ENCODE measurements at places on chromosomes 3 and 15.

DNA sequence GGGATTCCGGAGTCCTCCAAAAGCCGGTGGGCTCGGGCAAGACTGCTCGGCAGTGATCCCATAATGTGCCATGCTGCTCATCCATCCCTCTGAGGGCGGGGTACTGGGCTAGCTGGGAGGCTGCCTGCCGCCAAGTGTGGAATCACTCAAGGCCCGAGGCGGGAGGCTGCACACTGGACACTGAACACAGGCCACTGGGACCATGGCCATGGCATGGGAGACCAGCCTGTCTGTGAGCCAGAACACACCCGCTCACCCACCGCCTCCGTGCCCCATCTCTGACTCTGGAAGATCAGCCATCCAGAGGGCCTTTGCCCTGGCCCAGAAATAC, 1.4 kb downstream of the C3orf22 start:
- DNase-seq: no peak

DNA sequence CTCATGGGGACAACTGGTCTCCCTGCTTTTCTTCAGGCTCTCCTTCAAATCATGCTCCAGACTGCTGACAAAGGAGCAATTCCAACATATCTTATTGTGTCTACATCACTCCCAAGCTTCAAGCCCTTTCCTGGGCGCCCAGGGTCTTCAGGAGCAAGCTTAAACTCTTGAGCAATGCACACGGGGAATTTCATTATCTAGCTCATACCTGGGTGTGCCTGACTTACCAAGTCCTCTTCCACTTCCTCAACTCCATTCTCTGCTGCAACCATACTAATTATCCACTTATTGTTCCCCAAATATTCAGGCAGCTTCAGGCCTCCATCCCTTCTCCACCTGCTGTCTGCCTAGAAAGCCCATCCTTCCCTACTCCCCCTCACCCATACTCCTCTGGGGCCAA, 50.6 kb downstream of the B3GNT5 start:
- no peak for DNase-seq

GRCh38 chr3:29281344-29282241, 722 bp downstream of the RBMS3 start:
- no peak for DNase-seq

DNA sequence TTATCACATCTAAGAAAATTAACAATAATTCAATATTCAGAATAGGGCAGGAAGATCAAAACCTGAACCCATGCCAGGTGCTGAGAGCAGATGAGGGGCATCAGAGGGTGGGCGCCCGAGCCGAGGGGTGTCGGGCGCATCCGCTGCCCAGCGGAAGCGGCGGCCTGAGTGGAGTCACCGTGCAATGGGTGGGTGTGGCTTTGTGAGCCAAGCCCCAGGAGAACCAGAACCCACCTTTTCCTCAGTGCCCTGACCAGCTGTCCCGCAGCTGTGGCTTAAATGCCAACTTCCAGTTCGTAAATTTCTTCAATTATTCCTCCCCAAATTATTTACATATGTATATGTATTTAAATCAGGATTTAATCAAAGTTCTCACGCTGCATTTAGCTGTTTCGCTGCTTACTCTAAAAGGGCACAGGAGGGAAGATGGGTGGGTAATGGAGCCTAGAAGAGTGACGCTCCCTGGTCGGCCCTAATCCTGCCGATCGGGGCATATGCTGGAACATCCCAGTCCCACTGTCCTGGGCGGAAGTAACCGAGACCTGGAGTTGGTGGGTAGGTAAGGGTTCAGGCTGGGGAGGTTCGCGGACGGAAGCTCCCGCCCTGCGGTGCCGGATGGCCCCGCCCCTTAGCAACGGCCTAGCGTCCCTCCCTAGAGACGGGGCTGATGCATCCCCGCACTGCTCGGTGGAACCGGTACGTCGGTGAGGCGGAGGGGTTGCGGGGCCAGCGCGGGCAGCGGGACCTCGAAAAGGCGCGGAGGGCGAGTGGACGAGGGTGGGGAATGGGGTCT, 1.3 kb downstream of the DNAH1 start:
- DNase-seq: no peak

GRCh38 chr3:14448063-14448462, 45.7 kb downstream of the SLC6A6 start:
- no peak for DNase-seq

DNA sequence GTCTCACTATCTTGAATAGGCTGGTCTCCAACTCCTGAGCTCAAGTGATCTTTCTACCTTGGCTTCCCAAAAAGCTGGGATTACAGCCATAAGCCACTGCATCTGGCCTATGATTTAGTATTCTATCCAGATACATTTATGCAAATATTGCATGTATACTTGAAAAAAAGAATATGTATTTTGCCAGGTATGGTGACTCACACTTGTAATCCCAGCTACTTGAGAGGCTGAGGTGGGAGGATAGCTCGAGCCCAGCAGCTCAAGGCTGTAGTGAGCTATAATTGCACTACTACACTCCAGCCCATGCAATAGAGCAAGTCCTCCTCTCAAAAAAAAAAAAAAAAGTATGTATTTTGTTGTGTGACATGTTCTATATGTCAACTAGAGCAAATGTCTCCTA, 54.4 kb downstream of the SLC15A2 start:
- no peak for DNase-seq

Data from globus pallidus (tissue), 1 donor.